A549 treated with CORT108297 at 1 μM for 4 hours (cell line): ENCODE measurements at places on chromosomes 1 and 21. TPM values are rescaled to one million over a fixed set of nuclear protein-coding genes. Genes with fewer than 3 reads are reported as not detected.

Gene PLEKHN1
- total RNA-seq, result 4.7 to 7.6 TPM (median 6.5 TPM) in 5 replicates

Gene CFHR3
- total RNA-seq, result 0.10 to 0.24 TPM (median 0.21 TPM) in 5 replicates

Gene INSRR
- 0.01 TPM in 1 of 5 replicates, not detected in the others for total RNA-seq

Gene CD244
- not detected in 5 replicates for total RNA-seq

Gene MSH4
- total RNA-seq, result not detected in 5 replicates

Gene IL20
- 0.06 TPM in 1 of 5 replicates, not detected in the others for total RNA-seq

Gene F13B
- total RNA-seq, result 0.05 to 0.08 TPM (median 0.06 TPM) in 4 of 5 replicates, not detected in the other

Gene SLAMF9
- 0.13 to 0.83 TPM (median 0.40 TPM) in 5 replicates for total RNA-seq

Gene RNU1-4
- total RNA-seq, result 11.7 TPM in 1 of 5 replicates, not detected in the others

Gene HCRTR1
- total RNA-seq, result 0.04 TPM in 1 of 5 replicates, not detected in the others

Gene SYT14
- total RNA-seq, result 0.02 to 0.06 TPM (median 0.06 TPM) in 5 replicates

Gene OR10Z1
- total RNA-seq, result not detected in 5 replicates

Gene TMEM183A
- total RNA-seq, result 45.2 to 53.4 TPM (median 52.1 TPM) in 5 replicates

Gene HRNR
- total RNA-seq, result not detected in 5 replicates

Gene PCNX2
- total RNA-seq, result 8.5 to 12.9 TPM (median 11.7 TPM) in 5 replicates

Gene CYP4Z1
- not detected in 5 replicates for total RNA-seq

Gene HLX
- 3.6 to 5.1 TPM (median 4.0 TPM) in 5 replicates for total RNA-seq

Gene ISG15
- 18.3 to 28.3 TPM (median 22.6 TPM) in 5 replicates for total RNA-seq

Gene LZIC
- 18.3 to 29.0 TPM (median 20.0 TPM) in 5 replicates for total RNA-seq

Gene VHLL
- total RNA-seq, result not detected in 5 replicates

Gene KAZN
- 3.3 to 4.2 TPM (median 3.7 TPM) in 5 replicates for total RNA-seq

Gene CDA
- 33.9 to 42.8 TPM (median 35.8 TPM) in 5 replicates for total RNA-seq

Gene TMIGD3
- not detected in 5 replicates for total RNA-seq

Gene KCNE1
- 0.05 TPM in 1 of 5 replicates, not detected in the others for total RNA-seq

Gene LPAR3
- total RNA-seq, result 0.22 to 0.62 TPM (median 0.26 TPM) in 5 replicates

Gene ASPM
- 20.6 to 24.0 TPM (median 22.6 TPM) in 5 replicates for total RNA-seq

Gene NBPF12
- 5.3 to 6.7 TPM (median 6.2 TPM) in 5 replicates for total RNA-seq

Gene DIO1
- total RNA-seq, result 0.09 TPM in 1 of 5 replicates, not detected in the others

Gene RNU1-3
- 11.7 TPM in 1 of 5 replicates, not detected in the others for total RNA-seq

Gene DPH5
- total RNA-seq, result 29.7 to 34.4 TPM (median 31.4 TPM) in 5 replicates

Gene CA6
- not detected in 5 replicates for total RNA-seq

Gene ZNF683
- total RNA-seq, result not detected in 5 replicates

Gene HPDL
- total RNA-seq, result 3.1 to 5.3 TPM (median 4.7 TPM) in 5 replicates

Gene COL24A1
- 0.01 to 0.03 TPM (median 0.03 TPM) in 4 of 5 replicates, not detected in the other for total RNA-seq

Gene LCE2B
- total RNA-seq, result not detected in 5 replicates

Gene OR14K1
- total RNA-seq, result not detected in 5 replicates

Gene MPL
- total RNA-seq, result 0.14 TPM in 1 of 5 replicates, not detected in the others

Gene BROX
- 18.2 to 24.2 TPM (median 20.2 TPM) in 5 replicates for total RNA-seq

Gene ATAD3A
- total RNA-seq, result 28.8 to 40.6 TPM (median 38.0 TPM) in 5 replicates
